Activated T-cell treated with anti-CD3 and anti-CD28 coated beads for 1 hour (primary cell): ENCODE measurements at places on chromosomes 12 and 14.

GRCh38 chr14:49424436-49425331, 161.5 kb downstream of the RPS29 start:
- no peak for DNase-seq

GRCh38 chr14:72452774-72453173, 441.1 kb downstream of the DPF3 start:
- DNase-seq = no peak

DNA sequence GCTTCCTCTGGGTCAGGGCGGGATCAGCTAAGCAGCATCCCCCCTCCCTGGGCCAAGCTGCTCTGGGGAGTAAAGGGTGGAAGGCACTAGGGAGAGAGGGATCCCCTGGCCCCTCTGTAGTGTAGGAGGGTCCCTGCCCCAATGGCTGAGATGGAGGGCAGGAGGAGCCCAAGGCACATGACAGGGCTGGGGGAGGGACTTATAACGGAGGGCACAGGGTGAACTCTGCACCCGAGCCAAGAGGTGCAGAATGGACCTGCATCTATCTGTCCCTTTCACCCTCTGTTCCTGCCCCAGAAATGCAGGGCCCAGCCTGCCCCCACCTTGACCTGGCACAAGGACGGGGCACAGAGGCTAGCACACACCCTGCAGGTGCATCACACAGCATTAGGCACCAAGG, 3.8 kb upstream of the ITGB7 start:
- no peak for DNase-seq

- DNase-seq = no peak
Observed at GRCh38 chr12:123280971-123281370, 9.3 kb upstream of the CDK2AP1 start.

DNA sequence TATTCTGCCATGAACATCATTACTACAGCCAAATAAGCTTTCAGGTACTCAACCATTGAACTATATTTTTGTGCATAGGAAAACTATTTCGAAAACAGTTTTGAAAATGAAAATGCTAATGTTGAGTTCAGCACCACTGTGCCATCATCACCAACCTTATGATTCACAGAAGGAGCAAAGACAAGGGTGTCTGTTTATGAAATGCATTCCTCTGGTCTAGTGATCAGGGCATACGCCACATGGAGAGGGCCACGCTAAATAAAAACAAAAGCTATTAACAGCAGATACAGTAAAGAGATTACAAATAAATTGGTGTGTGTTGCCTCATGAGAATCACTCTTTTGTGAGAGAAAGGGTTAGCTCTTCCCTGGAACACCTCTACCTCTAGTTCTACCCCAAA, 43.2 kb upstream of the BMAL2 start:
- no peak for DNase-seq

GRCh38 chr14:57746563-57746962, 119.3 kb downstream of the SLC35F4 start:
- DNase-seq = no peak

GRCh38 chr12:131923260-131923659, 5.8 kb upstream of the PUS1 start:
- no peak for DNase-seq

GRCh38 chr14:24411443-24412389, 12.9 kb downstream of the NYNRIN start:
- peak; percentile 33 for DNase-seq

- DNase-seq = no peak
Observed at GRCh38 chr12:88750867-88751543, 170.7 kb upstream of the KITLG start.

DNA sequence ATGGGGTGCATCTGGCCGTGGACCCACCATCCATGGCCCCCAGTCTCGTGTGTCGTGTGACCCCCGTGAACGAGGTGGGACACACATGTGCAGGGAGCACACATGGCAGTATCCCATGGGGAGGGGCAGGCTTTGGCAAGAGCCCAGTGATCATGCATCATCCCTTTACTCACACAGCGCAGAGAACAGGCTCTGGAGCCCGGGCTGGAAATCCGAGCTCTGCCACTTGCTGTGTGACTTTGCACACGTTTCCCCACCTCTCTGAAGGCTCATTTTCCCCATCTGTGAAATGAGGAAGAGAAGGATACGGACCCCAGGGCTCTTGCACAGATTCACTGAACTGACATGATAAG, 119.9 kb downstream of the PHETA1 start:
- no peak for DNase-seq

DNA sequence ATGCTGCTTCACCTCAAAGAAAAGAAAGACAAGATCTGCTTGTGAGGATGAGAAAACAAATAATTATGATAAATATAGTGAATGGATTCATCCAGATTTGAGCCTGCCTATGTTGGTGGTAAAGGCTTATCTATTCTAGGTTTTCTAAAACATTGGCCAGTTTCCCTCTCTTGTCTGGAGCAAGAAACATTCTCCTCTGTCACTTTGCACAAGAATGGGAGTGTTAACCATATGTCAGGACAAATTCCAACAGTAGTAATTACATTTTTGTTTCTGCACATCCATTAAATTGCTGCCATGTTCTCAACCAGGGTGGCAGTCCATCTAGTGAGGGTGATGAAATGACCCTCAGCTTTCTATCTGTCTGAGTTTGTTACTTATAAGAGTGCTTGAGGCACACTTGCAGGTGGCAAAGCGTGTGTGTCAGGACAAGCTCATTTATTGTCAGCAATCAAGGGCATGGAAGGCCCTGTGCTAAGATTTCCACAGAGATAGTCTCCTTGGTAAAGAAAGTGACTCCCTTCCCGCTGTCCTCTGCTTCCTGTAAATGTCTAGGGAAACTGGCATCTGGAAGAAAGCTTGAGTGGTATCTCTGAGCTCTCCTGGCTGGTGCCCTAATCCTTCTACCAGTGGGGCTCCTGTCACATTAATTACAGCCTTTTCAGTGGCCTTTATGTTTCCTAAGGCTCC, 502.1 kb upstream of the FLRT2 start:
- no peak for DNase-seq

GRCh38 chr12:42380733-42381132, 54.8 kb downstream of the PPHLN1 start:
- no peak for DNase-seq

DNA sequence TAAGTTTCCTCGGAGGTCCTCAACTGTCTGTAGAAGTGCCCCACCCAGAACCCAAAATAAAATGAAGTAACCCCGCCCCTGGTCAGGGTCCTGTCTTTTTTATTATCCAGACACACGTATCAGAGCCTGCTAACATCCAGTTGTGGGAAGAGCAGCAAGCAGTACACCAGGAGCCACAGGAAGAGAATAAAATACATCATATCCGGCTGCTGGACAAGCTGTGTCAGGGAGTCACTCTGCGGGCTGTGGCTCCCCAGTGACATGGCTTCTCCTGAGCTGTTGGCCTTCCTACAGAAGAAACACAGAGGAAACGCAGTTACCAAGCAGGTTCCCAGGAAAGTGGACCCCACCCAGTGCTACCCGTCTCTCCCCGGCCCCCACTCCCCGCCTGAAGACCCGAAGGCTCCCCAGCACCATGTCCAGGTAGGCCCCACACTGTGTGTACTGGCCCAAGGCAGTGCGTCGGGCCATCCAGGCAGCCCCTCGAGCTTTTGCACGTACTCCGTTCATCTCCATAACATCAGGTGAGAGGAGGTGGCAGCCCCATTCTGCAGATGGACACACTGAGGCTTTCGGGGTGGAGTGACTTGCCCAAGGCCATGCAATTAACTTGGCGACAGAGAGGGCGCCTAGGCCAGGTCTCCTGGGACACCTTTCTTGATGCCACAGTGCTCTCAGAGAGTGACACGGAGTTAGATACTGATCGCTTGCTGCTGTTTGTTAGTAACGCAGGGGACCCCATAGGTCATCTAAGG, 34.3 kb upstream of the DICER1 start:
- no peak for DNase-seq

- DNase-seq = no peak
Observed at GRCh38 chr12:1607940-1608712, 13.7 kb upstream of the FBXL14 start.

DNA sequence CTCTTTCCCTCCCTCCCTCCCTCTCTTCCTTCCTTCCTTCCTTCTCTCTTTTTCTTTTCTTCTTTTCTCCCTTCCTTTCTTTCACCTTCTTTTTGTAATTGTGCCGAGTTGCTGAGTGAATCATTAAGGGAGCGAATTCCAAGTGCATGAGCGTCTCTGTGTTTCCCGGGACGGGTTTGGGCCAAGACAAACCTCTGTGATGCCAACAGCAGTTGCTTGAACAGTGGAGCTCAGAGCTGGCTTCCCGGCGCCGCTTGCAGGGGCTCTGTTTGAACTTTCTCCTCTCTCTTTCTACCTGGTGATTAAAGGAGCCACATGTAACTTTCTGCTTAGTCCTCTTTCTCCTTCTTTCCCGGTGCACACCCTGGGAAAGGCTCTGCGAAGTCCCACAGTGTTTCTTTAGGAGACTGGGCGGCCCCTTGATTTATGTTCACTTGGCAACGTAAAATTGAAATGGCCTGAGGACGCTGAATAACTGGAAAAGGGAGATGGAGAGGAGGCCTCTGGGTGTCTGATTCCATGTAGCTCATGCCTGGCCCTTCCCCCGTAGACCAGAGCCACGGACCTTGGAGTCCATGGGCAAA, 33.7 kb upstream of the MAP1LC3B2 start:
- no peak for DNase-seq

GRCh38 chr12:56571121-56571520, 49.5 kb downstream of the RBMS2 start:
- no peak for DNase-seq

DNA sequence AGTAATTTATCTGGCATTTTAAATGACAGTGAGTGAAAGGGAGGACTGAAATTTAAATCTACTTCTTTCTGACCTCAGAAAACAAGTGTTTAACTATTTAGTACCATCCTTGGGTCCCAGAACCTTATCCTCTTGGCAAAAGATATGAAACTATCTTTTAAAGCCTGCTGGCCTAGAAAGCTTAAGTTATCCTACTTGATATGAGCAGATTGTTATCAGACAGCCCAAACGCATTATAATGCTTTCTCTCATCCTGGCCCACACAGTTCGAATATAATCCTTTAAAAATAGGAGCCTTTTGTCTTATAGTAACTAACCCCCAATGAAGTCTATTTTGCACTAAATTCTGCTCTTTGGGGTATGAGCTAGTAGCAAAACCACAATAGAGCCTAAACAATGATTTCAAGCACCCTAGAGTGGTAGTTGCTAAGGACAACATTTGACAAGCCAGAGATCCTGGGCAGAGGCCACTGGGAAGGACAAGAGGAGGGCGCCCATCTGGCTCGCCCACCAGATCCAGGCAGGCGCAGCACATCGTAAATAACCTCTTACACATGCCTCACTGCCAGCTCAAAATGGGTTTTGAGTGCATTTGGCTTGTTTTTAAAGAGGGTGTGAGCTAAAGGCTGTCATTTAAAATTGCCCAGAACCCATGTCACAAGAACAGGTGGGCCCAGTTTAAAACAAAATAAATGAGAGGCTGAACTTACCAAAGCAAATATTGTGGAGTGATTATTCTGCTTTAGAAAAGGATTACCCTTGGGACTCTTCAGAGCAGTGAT, 37.7 kb upstream of the CRY1 start:
- no peak for DNase-seq

DNA sequence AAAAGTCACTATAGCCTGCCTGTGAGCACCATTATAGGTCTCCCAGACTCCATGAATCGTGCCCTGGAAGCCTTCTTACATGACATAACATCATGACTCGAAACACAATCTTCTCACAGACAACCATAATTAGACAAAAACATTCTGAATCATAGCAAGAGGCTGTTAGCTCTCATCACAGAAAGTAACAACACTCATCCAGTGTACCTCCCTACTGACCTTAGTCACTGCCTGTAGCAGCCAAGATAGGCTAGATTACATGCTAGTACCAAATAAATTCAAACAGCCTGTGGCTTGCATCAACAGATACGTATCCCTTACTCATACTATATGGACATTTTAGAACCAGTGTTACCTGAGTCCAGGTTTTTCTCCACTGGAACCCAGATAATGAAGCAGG, 663.8 kb upstream of the FOXG1 start:
- DNase-seq = no peak

DNA sequence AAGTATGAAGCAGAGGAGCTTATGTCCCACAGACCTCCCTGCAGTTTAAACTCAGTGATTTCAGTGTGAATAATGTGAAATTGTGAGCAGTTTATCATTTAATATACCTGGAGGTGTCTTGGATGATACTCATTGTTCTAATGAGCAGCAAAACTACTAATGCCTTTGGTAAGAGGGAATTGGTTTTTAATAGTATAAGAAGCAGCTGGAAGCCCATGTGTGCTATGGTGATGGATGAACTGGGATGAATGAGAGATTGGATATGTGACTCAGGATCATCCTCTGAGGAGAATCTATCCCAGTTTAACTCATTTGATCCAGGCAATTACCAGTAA, 7.1 kb upstream of the CCDC184 start:
- DNase-seq = no peak

GRCh38 chr12:116687888-116688287, 50.0 kb downstream of the SPRING1 start:
- no peak for DNase-seq

GRCh38 chr12:123748161-123748560, 13.9 kb upstream of the DNAH10 start:
- DNase-seq = no peak

- DNase-seq = no peak
Observed at GRCh38 chr12:29608581-29608980, 111.1 kb upstream of the OVCH1 start.

DNA sequence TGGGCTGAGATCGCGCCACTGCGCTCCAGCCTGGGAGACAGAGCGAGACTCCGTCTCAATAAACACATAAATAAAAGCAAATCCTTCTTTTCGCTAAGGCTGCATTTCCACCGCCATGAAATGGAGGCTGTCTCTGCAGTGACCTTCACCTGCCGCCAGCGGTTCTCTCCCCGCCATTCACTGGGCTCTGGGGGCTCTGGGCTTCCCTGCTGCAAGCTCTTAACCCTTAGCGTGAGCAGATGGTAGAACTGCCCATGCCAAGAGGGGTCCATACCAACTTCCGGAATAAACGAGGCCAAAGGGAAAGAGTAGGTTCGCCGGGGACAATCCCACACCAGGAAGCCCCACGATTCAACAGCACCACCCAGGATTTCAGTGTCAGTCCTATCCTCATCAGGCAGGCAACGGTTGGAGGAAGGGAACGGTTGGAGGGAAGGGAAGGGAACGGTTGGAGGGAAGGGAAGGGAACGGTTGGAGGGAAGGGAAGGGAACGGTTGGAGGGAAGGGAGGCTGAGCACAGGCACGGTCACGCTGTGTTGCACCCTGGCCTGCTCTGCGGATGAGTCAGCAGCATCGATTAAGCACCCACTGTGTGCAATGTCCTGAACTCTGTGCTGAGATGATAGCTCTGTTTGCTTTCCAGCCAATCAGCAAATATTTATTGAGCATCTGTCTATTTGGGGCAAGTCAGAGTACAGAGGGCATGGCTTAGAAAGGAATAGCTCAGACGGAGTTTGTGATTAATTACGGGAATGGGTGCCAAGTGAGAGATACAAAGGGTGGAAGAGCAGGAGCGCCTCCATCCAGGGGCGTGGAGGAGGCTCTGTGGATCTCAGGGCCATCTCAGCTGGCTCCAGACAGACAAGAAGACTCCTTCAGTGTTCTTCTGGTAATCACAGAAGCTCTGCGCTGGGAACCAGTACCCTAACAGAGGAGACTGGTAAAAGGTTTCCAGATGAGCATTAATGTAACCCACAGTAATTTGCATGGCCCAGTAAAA, 77.9 kb downstream of the NINJ2 start:
- DNase-seq = no peak

- DNase-seq = no peak
Observed at GRCh38 chr12:110366321-110367142, 37.0 kb downstream of the ANAPC7 start.
